Astrocyte of the spinal cord (primary cell): ENCODE measurements at places on chromosomes 13 and 19.

- peak; percentile 87 for DNase-seq
Observed at GRCh38 chr19:797528-798414, 519 bp downstream of the PTBP1 start.

DNA sequence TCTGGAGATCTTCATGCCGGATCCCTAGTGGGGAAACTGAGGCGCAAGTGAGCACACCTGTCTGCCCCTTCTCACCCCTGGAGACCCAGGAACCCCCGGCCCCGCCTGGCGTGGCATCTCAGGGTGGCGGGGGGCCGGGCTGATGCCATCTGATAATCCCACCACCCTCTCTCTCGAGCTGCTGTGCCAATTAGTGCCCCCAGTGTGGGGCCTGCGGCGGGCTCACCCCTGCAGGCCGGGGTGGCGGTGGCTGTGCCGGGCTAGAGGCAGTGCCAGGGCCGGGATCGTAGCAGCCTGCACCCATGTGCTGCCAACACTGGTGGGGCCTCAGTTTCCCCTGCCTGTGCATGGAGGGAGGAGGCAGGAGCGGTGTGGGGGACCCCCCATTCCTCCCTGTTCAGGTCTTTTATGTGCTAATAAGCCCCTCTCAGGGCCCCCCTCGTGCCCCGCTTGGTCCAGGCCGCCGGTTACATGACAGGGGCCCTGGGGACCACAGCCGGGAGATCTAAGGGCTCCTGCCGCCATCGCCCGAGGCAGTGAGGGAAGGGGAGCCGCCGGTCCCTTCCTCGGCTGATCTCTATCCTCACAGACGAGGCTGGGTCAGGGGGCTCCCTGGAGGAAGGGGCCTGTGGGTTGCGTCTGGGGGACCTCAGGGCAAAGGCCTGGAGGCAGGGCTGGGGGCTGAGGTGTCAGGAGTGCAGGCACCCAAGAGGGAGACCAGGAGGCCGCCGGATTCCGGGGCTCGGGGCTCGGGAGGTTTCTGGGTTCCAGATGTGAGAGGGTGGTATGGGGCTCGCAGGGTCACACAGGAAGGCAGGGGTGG lies 8.3 kb downstream of the EFNA2 start:
- no peak for DNase-seq

DNA sequence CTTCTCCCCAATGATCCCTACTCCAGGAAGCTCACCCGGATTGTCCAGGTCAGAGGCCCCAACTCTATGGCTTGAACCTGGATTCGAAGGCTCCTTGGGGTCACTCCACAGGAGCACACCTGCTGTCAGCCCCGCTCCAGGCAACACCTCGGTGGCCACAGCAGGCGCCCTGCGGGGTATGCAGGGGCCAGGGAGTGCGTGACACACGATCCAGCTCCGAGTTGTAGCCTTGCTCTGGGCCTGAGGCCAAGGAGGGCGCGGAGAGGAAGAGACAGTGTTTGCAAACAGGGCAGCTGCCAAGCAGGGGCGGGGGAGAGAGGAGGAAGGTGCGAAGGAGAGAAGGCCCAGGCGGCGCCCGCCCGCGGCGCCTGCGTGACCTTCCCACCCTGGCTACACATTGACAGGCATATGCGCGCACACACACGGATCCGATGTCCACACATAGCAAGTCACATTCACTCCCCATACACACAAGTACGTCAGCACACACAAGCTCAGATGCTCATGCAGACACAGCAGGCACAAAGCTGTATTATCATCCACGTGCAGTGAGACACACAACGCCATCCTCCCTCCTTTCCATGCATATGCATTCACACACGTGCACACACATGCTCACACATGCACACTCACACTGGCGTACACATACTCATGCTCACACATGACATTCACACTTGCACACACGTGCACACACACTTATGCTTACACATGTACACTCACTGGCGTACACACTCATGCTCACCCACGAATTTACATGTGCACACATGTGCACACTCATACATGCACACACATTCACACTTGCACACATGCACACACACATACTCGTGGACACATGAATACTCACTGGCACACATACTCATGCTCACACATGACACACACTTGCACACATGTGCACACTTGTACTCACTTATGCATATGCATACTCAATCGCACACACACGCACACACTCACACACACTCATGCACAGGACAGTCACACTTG lies 10.4 kb downstream of the SBK2 start:
- DNase-seq: peak; percentile 50

- no peak for DNase-seq
Observed at GRCh38 chr13:53921473-53921872, 892.9 kb downstream of the OLFM4 start.

DNA sequence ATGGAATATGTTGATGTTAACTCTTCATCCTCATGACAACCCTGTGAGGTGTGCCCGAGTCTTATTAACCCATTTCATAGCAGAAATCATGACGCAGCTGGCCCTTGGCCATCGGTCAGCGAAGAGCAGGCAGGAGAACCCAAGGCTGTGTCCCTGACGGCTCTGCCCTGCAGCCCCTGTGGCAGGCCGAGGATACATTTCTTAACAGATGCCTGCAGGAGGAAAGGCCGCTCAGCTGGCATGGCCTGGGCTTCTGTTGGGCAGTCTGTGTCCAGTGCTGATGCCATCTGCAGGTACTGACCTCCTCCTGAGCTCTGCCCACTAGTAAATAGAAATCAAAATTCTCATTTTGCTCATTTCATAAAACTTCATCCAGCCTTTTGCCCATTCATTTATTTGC lies 35.4 kb upstream of the MCF2L start:
- DNase-seq: no peak

GRCh38 chr19:1396019-1396767 lies 5.1 kb downstream of the GAMT start:
- no peak for DNase-seq

- peak; percentile 64 for DNase-seq
Observed at GRCh38 chr19:13181747-13182388, 31.7 kb downstream of the IER2 start.

DNA sequence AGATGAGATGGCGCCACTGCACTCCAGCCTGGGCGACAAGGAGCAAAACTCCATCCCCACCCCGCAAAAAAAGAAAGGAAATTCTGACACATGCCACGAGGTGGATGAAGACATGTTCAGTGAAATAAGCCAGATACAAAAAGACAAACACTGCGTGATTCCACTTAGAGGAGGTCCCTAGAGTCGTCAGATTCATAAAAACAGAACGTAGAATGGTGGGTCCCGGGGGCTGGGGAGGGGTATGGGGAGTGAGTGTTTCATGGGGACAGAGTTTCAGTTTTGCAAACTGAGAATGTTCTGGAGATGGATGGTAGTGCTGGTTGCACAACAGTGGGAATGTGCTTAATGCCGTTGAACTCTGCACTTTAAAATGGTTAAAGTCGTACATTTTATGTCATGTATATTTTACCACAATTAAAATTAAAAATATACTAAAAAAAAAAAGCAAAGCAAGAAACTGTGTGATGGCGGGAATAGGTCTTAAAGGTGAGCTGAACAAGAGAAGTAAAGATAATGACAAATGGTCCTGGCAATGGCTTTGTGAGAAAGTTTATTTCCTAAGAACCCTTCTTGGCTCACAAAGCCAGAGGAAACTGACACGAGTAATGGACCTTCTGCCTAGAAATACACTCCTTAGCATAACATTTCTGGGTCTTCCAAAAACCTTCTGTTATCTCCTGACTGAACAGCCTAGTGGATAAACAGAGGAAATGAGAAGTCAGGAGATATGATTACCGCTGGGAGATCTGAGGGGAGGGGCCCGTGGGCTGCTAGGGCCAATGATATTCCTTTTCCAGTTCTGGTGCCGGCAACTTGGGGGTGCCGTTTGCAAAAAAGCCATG lies 4.2 kb upstream of the SPC24 start:
- no peak for DNase-seq

DNA sequence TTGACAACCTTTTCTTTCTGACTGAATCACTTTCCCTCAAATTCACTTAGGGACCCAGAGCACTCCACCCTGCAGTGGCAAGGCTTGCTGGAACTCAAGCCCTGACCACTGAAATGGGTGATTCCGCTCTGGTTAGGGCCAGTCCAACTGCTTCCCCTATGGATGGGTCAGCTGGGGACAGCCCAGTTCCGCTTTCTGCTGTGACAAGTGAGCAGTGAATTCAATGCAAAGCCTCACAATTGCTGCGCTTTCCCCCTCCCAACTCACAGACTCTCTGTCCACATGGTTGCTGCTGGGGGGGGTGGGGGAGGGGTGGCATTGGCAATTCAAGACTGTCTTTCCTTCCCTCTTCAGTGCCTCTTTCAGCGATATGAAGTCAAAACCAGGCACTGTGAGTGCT lies 18.7 kb downstream of the CD70 start:
- DNase-seq: no peak

GRCh38 chr13:27130979-27131623 lies 40.5 kb downstream of the USP12 start:
- peak; percentile 50 for DNase-seq

- DNase-seq: no peak
Observed at GRCh38 chr19:10111405-10111811, at the start of gene P2RY11. P2RY11 (plus strand) TSS chr19:10111693; CDS start chr19:10111722, 29 bp downstream.

DNA sequence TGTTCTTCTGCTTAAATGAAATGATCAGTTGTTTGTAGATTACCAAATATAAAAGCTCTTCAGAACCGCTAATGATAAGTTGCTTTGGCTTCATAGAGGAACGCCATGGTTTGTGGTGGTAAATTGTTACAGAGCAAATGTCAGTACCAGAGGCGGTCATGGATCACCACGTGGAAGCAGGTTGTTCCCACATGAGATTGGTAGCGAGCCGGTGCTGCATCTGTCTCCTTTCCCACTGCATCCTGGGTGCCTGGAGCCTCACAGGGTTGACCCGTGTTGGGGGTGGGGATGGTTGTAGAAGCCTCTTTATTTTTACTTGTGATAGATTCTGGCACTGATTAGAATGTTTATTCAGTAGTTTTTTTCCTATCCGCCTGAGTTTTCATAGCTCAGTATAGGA lies 14.7 kb downstream of the GARRE1 start:
- no peak for DNase-seq

GRCh38 chr19:40906512-40906911 lies 24.5 kb upstream of the CYP2A7 start:
- DNase-seq: no peak

DNA sequence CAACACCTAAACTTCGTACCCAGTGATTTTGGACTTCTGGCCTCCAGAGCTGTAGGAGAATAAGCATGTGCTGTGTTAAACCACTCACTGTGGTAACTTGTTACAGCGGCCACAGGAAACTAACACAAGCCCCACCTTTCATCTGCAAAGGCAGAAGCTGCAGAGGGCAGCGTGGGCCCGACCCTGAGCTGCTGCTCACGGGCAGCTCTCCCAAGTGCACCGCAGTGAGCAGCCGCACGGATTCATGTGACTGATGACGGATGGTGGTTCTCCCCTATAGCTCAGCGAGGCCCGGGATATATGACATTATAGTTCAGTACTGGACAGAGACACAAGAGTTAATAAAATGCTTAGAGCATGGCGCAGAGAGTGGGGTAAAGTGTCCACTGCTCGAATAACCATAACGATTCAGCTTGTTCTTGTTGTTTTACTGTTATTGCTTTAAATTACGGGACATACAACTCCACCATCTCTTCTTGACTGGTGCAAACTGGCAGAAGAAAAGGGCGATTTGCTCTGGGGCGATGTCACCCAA lies 21.9 kb downstream of the VRK3 start:
- no peak for DNase-seq

DNA sequence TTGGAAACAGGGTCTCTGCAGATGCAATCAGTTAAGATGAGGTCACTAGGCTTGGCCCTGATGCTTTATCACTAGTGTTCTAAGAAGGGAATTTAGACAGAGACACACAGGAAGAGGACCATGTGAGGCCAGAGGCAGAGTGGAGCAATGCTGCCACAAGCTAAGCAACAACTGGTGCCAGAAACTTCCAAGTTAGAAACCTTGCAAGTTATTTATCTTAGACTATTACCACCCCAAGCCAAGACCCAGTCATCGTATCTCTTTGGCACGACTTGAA lies 81.1 kb downstream of the DOCK9 start:
- DNase-seq: no peak

- DNase-seq: peak; percentile 84
Observed at GRCh38 chr13:48571126-48571913, 38.4 kb upstream of the RCBTB2 start.

DNA sequence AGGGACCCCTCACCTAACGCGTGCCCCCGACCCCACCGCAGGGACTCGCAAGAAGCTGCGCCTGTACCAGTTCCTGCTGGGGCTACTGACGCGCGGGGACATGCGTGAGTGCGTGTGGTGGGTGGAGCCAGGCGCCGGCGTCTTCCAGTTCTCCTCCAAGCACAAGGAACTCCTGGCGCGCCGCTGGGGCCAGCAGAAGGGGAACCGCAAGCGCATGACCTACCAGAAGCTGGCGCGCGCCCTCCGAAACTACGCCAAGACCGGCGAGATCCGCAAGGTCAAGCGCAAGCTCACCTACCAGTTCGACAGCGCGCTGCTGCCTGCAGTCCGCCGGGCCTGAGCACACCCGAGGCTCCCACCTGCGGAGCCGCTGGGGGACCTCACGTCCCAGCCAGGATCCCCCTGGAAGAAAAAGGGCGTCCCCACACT lies 4.7 kb upstream of the MYBPC2 start:
- peak; percentile 72 for DNase-seq

GRCh38 chr19:10888421-10888866 lies 17.1 kb downstream of the CARM1 start:
- DNase-seq: no peak

DNA sequence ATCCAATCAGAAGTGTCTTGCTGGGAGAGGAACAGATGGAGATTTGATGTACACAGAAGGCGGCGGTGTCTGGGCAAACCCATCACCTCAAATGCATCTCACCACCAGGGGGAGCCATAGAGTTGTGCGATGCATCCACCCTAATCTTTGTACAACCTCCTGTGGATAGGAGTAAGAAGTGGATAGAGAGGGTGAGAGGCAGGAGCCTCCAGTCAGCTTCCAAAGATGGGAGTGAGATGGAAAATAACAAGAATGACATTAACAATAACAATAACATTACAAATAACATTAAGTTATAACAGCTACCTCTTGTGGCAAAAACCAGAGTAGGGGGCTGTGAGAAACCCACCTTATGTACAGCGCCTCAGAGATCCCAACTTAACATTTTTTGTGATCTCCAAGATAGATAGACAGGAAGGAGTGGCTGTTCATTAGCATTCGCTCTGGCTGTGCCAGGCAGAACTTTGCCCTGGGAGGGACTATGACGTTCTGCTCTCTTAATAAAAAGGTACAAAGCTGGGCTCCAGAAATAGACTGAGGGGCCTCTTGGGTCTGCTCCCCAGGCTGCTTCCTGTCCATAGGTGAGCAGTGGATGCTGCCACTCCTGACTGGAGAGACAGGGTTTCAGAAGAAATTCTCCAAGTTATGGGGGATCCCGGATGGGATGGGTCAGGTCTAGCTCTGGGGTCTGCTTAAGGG lies 5.2 kb upstream of the CEACAM18 start:
- DNase-seq: peak; percentile 33

GRCh38 chr19:34209726-34210125 lies 37.4 kb downstream of the LSM14A start:
- DNase-seq: no peak

- DNase-seq: peak; percentile 78
Observed at GRCh38 chr13:25738342-25739196, 313.2 kb downstream of the SHISA2 start.

GRCh38 chr13:51768378-51768921 lies 35.5 kb downstream of the DHRS12 start:
- no peak for DNase-seq
